Memory B cell (primary cell): ENCODE measurements at places on chromosomes 12 and 14.

- DNase-seq, result no peak
Observed at GRCh38 chr12:25504744-25505143, 48.3 kb downstream of the LMNTD1 start.

GRCh38 chr12:189622-189962 lies 24.4 kb downstream of the SLC6A12 start:
- no peak for DNase-seq

- DNase-seq, result no peak
Observed at GRCh38 chr12:82149045-82149444, 209.1 kb downstream of the CCDC59 start.

GRCh38 chr12:88063375-88063774 lies 34.2 kb upstream of the C12orf50 start:
- DNase-seq, result no peak

GRCh38 chr12:74076918-74077317 lies 460.7 kb upstream of the ATXN7L3B start:
- no peak for DNase-seq

- no peak for DNase-seq
Observed at GRCh38 chr12:52042706-52043385, 8.4 kb upstream of the NR4A1 start.

DNA sequence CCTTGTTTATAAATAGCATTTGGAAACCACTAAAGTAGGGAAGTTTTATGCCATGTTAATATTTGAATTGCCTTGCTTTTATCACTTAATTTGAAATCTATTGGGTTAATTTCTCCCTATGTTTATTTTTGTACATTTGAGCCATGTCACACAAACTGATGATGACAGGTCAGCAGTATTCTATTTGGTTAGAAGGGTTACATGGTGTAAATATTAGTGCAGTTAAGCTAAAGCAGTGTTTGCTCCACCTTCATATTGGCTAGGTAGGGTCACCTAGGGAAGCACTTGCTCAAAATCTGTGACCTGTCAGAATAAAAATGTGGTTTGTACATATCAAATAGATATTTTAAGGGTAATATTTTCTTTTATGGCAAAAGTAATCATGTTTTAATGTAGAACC lies 4.4 kb downstream of the RAN start:
- DNase-seq, result no peak

DNA sequence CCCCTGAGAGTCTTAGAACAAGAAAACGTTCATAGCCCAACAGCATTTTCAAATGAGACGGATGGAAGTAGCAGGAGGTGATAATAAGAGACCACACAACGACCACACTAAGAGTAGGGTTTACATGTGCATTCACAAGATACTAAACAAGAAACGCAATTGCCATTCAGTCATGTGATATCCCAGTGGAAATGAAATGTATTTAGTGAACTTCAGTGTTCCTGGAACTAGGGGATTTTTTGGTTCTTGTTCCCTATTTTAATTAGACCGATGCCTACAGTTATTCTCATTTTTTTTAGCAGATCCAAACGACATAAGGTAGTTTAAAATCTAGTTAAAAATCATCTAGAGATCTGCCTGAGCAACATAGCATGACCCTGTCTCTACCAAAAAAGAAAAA lies 150.0 kb downstream of the GPR65 start:
- no peak for DNase-seq

- no peak for DNase-seq
Observed at GRCh38 chr12:212415-212714, 1.6 kb downstream of the SLC6A12 start.

DNA sequence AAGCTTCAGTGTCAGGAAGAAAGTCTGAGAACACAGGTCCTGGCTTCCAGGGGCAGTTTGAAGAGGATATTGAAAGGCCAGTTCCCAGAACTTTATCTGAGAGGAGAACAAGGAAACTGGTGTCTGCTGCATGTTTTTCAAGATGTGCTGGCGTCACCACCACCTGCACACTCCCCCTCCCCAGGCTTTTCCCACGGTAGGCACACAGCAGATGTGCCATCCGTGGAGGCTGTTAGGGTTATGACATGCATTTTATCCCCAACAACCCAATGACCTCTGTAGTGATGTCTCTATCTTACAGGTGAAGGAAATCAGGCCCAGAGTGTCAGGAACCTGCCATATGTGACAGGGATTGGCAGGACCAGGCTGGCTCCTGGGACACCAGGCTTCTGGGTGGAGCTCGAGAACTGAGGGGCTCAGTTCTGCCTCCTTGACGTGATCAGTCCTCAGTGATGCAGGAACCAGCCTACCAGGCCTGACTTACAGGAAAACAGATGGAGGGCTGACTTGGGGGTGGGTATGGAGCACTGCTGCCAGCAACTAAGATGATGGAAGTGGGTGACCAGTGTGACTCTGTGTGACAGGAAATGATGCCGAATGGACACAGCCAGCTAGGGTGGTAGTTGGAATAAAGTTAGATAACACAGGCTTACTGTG lies 16.8 kb downstream of the SLC25A47 start:
- DNase-seq, result no peak

- DNase-seq, result no peak
Observed at GRCh38 chr12:65368055-65368454, 89.6 kb downstream of the MSRB3 start.

DNA sequence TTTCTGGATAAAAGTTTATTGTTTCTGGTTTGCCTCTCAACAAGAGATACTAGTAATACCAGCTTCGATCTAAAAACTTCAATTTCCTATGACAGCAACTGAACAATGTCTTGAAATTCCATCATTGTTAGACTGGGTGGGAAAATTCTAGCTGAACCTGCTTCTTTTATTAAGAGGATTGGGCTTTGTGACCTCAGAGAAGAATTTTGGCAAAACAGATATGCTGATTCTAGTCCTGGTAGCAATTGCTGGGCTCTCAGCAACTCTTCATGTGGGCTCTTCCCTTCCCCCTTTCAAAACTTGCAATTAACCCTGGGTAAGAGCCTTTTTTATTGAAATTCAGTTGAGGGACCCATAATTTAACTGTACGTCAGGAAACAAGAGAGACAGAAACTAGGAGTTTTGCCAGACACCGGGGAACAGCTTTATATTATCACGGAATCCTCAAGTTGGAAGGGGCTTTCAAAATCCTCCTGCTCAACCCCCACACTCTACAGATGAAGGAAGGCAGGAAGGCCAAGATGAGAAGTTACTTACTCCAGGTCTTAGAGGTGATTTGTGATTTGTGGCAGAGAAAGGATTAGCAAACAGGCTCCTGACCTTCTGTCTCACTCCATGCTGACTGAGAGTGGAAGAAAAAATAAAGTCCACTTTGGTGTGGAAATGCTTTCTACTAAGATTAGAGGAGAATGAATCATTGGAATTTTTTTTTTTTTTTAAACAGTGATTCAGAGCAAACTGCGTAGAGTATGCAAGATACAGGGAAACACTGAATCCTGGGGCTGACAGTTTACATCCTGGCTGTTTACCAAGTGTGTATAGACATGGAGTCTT lies 239.0 kb upstream of the ATP2B1 start:
- no peak for DNase-seq

GRCh38 chr12:109588461-109589239 lies 15.1 kb downstream of the MVK start:
- no peak for DNase-seq

DNA sequence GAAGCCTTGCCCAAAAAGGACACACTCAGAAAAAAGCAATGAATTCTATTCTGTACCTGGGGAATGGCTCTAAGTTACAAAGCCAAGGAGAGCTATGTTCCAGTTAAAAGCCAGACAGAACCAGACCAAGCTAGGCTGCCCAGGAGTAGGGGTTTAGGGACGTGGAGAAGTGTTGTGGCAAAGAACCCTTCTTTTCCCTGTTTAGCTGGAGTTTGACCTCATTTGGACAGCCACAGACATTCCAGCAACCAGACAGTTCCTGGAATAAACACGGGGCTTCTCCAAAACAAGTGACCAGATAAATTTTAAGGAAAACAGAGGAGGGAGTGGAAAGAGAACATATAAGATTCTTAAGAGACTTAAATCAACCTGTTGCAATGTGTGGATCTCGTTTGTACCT lies 62.3 kb downstream of the GCH1 start:
- DNase-seq, result no peak
